ENCODE measurements at places on chromosomes 4 and X.

DNA sequence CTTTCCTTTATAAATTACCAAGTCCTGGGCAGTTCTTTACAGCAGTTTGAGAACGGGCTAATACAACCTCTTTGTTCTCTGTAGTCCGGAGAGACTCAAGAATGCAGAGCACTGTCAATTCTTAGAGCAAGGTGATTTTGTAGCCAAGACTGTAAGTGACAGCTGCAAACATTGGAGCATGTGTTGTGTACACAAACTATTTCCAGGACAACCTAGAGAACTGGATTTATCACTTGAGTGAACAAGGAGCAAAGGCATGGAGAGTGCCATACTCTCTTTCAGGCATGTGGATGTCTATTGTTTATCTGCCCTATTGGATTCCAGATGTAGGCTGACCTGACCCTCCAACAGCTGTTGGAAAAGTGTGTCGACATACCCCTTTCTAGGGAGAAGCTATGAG is 153.9 kb downstream of the SPANXN3 start:
- DNase-seq, result no peak

GRCh38 chrX:17032351-17032750 is 85.9 kb downstream of the REPS2 start:
- no peak for DNase-seq

DNA sequence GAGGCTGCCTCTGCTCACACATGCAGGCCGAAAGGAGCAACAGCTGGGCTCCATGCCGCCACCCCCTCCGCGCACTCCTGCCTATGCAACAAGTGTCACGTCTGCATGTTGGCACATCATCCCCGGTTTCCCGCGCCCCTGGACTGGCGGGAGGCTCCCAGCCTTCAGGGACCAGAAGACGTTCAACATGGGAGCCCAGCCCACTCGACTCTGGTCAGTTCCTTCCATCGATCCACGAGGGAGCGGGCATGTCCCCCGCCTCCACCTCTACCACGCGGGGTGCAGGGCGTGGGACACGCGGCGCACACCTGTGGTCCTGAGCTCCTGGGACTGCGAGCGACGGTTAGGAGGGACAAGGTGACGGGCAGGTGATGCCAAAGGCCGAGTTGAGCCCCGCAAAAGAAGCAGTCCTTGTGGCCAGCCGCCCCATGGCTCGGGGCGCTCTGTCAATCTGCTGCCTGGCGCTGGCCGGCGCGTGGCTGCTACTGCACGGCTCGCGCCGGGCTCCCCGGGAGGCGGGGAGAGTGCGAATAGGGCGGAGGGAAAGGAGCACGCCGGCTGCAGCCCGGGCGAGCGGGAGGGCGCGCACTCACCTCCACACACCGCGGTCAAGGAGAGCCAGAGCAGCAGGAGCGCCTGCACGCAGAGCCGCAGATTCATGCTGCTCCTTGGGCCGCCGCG is 645 bp downstream of the APLN start:
- DNase-seq, result peak; percentile 42

DNA sequence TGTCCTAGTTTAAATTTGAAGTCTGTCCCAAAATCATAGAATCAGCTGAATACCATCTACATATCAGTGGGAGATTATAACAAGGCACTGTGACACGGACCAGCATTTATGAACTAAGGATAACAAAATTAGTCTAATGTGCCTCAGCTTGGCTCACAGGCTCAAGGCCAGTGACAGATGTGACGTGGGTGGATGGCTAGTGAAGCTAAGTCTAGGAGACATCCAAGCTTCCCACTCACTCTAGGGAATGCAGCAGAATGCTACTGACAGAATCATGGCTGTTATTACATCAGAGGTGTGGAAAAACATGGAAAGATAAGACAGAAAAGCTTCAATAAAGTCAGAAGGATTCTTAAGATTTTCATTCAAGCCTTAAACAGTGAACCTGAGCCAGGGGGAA is 329.9 kb downstream of the NAF1 start:
- no peak for DNase-seq

- peak; percentile 13 for DNase-seq
Measured at GRCh38 chrX:134911348-134911747, 79.4 kb upstream of the SMIM10 start.

DNA sequence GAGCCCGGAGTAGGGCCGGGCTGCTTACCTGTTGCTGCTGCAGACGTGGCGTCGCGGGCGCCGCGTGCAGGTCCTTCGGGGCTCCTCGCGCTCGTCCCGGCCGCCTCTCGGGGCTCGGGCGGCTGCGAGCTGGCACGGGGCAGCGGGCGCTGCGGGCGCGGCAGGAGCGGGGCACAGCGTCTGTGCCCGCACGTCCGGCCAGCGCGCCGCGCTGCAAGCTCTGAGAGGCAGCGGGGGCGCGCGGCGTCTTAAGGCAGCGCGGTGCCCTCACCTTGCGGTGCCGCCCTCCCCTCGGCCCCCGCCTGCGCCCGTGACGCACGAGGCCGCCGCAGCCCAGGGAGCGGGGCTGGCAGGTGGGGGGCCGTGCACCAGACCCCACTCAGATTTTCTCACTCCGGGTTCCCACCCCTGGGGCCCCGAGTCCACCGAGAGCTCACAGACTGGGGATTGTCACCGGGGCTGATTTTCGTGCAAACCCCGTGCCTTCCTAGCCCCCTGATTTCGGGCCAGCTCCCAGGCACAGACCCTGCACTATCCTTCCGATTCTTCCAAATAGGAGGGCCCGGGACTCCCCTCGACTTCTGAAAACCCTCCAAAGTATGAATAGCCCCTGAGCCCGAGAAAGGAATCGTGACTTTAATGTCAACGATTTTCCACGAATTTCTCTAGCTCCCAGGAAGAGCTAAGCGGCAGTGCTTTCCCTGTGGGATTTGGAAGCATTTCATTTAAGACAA is at the start of gene GPR101:
TSS of gene GPR101 (minus strand) at position 222 of the 734 bp plus-strand sequence. CDS start 2,321 bp downstream, outside the sequence.
- DNase-seq, result no peak

GRCh38 chr4:101660607-101661006 is 129.9 kb upstream of the BANK1 start:
- no peak for DNase-seq

GRCh38 chrX:19860571-19860970 is 26.8 kb downstream of the SH3KBP1 start:
- peak; percentile 51 for DNase-seq

DNA sequence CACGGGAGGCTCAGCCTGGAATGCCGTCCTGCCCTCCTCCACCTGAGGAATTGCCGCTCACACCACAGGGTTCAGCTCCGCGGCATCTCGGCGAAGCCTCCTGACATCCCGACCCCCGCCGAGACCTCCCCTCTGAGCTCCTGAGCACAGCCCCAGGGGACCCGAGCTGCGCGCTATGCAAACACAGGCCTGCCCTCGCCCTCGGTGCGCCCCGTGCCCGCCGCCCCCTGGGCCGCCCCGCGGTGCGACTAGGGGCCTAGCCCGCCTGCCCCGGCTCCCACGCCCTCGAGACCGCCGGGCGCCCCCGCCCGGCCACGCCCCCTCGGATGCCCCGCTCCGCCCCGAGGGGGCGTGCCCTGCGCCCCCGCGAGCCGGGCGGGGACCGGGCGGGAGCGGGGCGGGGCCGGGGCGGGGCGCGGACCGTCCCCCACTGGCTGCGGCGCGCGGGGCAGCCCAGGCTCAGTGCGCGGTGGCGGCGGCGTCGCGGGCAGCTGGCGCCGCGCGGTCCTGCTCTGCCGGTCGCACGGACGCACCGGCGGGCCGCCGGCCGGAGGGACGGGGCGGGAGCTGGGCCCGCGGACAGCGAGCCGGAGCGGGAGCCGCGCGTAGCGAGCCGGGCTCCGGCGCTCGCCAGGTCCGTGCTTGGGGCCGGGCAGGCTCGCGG is at the start of gene FGFR3:
TSS of gene FGFR3 (plus strand) at position 462 of the 664 bp plus-strand sequence. CDS start 642 bp downstream, outside the sequence.
- DNase-seq, result peak; percentile 51
